ENCODE measurements at places on chromosomes 7 and 10.

GRCh38 chr7:84191842-84192241, 2.7 kb downstream of the SEMA3A start:
- no peak for DNase-seq

DNA sequence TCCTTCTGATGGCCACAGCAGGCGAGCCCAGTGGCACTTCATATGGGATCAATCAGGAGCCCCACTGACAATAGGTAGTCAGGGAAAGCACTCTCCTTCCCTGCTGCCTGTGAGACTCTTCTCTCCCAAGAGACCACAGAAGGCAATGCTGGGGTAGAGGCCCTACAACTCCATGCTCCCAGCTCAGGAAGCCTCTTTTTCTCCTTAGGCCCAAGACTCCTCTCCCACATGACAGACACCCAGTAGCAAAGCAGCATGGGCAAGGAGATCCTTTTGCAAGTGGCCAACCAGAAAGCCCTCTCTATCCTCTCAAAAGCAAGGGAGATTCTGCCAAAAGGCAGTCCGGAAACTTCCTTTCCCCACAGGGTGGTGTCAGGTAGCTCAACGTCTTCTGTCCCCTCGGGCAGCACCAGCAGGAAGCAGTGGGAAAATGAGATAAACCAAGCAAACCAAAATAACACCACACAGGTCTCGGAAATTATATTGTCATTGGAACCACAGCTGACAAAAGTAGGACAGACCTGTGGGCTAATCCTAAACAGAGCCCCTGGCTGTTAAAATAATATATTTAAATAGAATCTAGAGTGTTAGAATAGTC, 172.7 kb upstream of the GDF10 start:
- DNase-seq = no peak

GRCh38 chr7:43624156-43624555, 41.2 kb downstream of the STK17A start:
- DNase-seq = no peak

GRCh38 chr10:17649836-17650235, 5.9 kb downstream of the STAM start:
- DNase-seq = no peak

DNA sequence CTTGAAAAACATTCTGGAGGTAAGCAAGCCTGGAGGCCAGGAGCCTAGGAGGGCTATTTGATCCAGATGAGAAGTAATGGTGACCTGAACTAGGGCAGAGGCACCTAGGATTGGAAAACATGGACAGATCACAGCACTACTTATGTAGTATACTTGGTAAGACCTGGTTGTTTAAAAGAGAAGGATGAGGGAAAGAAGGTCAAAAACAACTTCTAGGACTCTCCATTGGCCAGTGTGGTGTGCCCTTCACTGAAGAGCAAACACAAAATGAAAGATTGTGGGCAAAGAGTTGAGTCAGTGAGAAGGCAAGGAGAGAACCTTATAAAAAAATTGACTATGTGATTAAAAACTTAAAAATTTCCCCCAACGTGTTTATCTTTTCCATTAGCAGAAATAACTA, 14.3 kb downstream of the ANKRD1 start:
- no peak for DNase-seq

DNA sequence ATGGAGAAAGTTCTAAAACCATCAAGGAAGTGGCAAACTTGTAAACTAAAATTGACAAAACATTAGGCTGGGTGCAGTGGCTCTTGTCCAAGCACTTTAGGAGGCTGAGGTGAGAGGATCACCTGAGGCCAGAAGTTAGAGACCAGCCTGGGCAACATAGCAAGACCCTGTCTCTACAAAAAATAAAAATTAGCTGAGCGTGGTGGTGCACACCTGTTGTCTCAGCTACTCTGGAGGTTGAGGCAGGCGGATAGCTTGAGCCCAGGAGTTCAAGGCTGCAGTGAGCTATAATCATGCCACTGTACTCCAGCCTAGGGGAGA, 29.4 kb upstream of the HNRNPH3 start:
- no peak for DNase-seq

GRCh38 chr7:51227861-51228260, 88.7 kb downstream of the COBL start:
- DNase-seq = no peak

Measured in A172 (cell line).